ENCODE measurements at places on chromosomes 11 and 22.
A peak's percentile ranks its signal among the peaks of the same experiment; 100 is the strongest.

GRCh38 chr11:68471360-68472340 lies 11.1 kb downstream of the PPP6R3 start:
- no peak overlapping the region for H3K27ac ChIP-seq
- peaks cover 35% of the 10 kb centered on the region for H3K4me1 ChIP-seq
- peaks cover 49% of the 10 kb centered on the region for H3K36me3 ChIP-seq
- DNase-seq, result no peak
- H3K27me3 ChIP-seq, result no peaks in the 10 kb centered on the region
- no peak overlapping the region for H3K4me3 ChIP-seq

DNA sequence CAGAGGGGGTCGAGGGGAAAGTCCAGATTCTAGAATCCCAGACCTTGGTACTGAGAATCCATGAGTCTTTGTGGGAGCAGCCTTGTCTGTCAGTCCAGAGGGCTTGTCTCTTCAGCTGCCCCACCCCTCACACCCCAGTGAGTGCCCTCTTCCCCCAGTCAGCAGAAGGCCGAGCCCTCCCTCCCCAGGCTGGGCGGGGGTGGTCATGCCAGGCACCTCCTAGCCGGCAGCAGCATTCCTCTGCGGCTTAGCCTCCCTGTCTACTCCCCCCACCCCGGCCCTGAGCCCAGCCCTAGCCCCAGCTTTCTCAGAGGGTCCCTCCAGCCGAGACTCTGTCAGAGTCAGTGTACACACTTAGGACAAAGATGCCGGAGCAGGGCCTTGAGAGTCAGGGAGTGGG lies 4.6 kb downstream of the SOX10 start:
- no peaks in the 10 kb centered on the region for H3K27me3 ChIP-seq
- H3K36me3 ChIP-seq, result no peaks in the 10 kb centered on the region
- no peak for DNase-seq
- peaks cover 7% of the 10 kb centered on the region for H3K4me1 ChIP-seq
- H3K27ac ChIP-seq, result no peak overlapping the region

- no peak overlapping the region for H3K4me3 ChIP-seq
- no peaks in the 10 kb centered on the region for H3K4me1 ChIP-seq
- no peaks in the 10 kb centered on the region for H3K27me3 ChIP-seq
- H3K36me3 ChIP-seq, result no peaks in the 10 kb centered on the region
- H3K27ac ChIP-seq, result no peak overlapping the region
Observed at GRCh38 chr11:21988477-21988876, 204.4 kb upstream of the ANO5 start.

DNA sequence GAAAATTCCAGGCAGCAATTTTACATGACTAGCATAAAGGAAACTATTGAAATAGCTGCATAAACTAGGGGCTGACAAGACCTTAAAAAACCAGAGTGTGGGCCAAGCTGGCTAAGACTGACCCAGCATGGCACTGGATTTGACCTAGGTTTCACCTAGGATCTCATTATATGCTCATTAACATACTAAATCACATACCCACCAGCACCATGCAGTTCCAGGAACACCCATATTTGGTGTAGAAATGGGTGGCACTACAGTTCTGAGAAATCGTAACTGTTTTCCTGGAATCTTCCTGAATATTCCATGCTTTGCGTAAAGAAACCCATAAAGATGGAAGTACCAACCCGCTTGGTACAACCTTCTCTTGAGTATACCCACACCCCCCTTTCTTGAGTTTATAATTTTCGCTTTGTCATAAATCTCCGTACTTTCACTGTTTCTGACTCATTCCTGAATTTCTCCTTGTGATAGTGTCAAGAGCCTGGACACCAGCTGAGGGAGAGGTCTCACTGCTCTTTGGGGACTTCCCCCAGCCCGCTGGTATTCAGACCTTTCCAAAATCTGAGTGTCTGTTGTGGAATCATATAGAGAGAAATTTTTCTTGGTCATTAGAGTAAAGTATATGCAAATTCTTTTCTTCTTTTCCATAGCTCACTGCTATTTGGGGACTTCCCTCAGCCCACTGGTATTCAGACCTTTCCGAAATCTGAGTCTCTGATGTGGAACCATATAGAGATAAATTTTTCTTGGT lies 55.1 kb downstream of the MTMR3 start:
- no peak for DNase-seq
- no peak overlapping the region for H3K27ac ChIP-seq
- no peak overlapping the region for H3K4me3 ChIP-seq

DNA sequence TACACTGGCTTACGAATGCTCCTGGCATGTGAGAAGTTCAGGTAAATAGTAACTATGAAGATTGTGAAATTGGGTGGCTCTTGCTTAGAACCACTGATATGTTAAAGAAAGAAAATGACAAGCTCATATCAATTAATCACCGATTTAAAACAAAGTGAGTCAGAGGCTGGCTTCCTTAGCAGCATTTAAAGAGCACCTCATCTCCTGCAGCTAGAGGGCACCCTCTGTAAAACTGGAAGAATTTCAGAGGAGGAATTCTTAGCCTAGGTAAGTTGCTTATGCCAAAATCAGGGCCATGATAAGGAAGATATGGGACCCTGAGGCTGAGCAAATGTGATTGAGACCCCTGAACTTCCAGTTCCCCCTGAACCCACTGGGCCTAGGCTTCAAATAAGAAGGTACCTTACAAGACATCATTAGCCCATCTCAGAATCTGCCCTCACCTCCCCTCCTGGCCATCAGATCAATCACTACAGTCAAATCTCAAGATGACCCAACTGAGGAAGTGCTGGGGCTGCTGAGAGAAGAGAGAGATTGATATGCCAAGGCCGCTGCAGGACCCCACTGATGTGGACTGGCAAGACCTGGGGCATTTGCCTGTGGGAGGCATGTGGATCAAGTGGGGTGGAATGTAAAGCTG lies 8.6 kb upstream of the CD3E start:
- DNase-seq, result peak; percentile 32
- H3K4me1 ChIP-seq, result no peaks in the 10 kb centered on the region
- peaks cover 10% of the 10 kb centered on the region for H3K27me3 ChIP-seq
- H3K27ac ChIP-seq, result no peak overlapping the region
- no peak overlapping the region for H3K4me3 ChIP-seq
- no peaks in the 10 kb centered on the region for H3K36me3 ChIP-seq

GRCh38 chr22:39214006-39214382 lies 30.8 kb downstream of the PDGFB start:
- no peak overlapping the region for H3K27ac ChIP-seq
- no peak overlapping the region for H3K4me3 ChIP-seq
- no peaks in the 10 kb centered on the region for H3K27me3 ChIP-seq
- peaks cover 8% of the 10 kb centered on the region for H3K4me1 ChIP-seq

GRCh38 chr11:76642341-76642740 lies 28.2 kb downstream of the LRRC32 start:
- DNase-seq, result no peak
- no peaks in the 10 kb centered on the region for H3K36me3 ChIP-seq
- H3K4me1 ChIP-seq, result peaks cover 5% of the 10 kb centered on the region
- H3K27ac ChIP-seq, result no peak overlapping the region
- peaks cover 15% of the 10 kb centered on the region for H3K27me3 ChIP-seq

- H3K27me3 ChIP-seq, result peaks cover 2% of the 10 kb centered on the region
- no peak overlapping the region for H3K4me3 ChIP-seq
- DNase-seq, result no peak
- no peaks in the 10 kb centered on the region for H3K36me3 ChIP-seq
Observed at GRCh38 chr22:19872779-19873137, 18.1 kb upstream of the GNB1L start.

DNA sequence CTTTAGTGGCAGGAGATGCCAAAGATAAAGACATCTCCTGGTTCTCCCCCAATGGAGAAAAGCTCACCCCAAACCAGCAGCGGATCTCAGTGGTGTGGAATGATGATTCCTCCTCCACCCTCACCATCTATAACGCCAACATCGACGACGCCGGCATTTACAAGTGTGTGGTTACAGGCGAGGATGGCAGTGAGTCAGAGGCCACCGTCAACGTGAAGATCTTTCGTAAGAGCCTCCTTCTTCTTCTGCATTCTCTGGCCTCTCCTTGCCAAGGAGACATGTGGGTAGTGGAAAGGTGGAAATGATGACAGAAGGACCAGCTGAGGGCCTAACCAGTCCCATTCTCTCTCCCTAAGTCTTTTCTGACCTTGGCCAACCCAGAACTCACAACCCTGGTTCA lies 110.1 kb upstream of the TTC12 start:
- H3K4me1 ChIP-seq, result no peaks in the 10 kb centered on the region
- peaks cover 12% of the 10 kb centered on the region for H3K27me3 ChIP-seq
- H3K36me3 ChIP-seq, result no peaks in the 10 kb centered on the region
- DNase-seq, result no peak
- no peak overlapping the region for H3K4me3 ChIP-seq
- H3K27ac ChIP-seq, result no peak overlapping the region

DNA sequence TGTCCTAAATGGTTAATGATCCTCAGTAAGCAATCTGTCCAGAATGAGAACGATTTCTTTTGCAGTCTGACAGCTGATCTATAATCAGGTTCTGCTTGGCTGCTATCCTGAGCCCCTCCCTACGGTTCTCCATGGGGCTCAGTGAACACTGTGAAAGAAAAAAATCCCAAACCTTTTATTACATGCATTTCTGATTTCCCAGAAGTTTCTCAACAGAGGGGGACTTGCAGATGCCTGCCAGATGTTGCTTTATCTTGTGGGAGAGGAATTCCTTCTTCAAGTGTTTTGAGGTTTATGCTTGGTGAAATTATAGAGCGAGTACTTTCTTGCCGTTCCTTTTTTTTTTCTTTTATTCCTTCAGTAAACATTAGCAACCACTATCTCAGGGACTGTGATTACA lies 531.9 kb upstream of the ISX start:
- no peak overlapping the region for H3K27ac ChIP-seq
- no peaks in the 10 kb centered on the region for H3K36me3 ChIP-seq
- H3K27me3 ChIP-seq, result no peaks in the 10 kb centered on the region
- no peak for DNase-seq
- no peaks in the 10 kb centered on the region for H3K4me1 ChIP-seq

DNA sequence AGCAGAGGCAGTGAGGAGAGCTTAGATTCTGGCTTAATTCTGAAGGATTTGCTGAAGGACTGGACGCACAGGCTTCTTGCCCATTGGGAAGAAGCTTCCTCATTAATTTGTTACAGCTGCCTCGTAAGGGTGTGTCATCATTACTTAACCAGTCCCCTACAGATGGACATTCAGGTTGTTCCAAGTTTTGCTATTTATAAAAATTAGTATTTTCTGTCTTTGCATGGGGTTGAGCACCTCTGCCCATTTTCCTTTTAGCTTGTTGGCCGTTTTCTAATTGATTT lies 38.1 kb downstream of the CAPN1 start:
- H3K27ac ChIP-seq, result no peak overlapping the region
- no peaks in the 10 kb centered on the region for H3K36me3 ChIP-seq
- DNase-seq, result no peak
- H3K4me1 ChIP-seq, result peaks cover 13% of the 10 kb centered on the region

DNA sequence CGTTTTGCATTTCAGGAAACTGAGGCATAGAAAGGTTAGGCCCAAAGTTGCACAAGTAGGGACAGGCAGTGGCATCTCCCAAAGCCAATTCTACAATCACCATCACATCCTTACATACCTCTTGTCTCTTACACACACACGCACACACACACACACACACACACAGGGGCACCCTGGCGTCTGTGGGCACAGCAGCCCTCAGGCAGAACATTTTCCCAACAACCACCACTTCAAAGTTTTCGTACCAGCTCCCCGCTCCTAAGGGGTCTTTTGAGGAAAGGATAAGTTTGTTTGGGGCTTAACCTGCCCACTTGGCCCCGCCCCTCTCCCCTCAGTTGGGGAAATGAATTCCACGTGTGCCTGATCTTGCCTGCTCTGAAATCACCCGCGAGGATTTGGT lies 14.7 kb upstream of the LRRC32 start:
- no peak for DNase-seq
- no peaks in the 10 kb centered on the region for H3K36me3 ChIP-seq
- H3K4me3 ChIP-seq, result no peak overlapping the region
